ENCODE measurements at places on chromosomes 3 and 15.

- DNase-seq = no peak
Measured at GRCh38 chr3:52097851-52098507, 41.6 kb upstream of the DUSP7 start.

GRCh38 chr3:114132500-114132899 is 46.4 kb downstream of the DRD3 start:
- no peak for DNase-seq

GRCh38 chr15:60585743-60586708 is 107.1 kb upstream of the ICE2 start:
- DNase-seq = peak; percentile 85

- no peak for DNase-seq
Measured at GRCh38 chr3:111675846-111676210, 80.7 kb upstream of the ZBED2 start.

DNA sequence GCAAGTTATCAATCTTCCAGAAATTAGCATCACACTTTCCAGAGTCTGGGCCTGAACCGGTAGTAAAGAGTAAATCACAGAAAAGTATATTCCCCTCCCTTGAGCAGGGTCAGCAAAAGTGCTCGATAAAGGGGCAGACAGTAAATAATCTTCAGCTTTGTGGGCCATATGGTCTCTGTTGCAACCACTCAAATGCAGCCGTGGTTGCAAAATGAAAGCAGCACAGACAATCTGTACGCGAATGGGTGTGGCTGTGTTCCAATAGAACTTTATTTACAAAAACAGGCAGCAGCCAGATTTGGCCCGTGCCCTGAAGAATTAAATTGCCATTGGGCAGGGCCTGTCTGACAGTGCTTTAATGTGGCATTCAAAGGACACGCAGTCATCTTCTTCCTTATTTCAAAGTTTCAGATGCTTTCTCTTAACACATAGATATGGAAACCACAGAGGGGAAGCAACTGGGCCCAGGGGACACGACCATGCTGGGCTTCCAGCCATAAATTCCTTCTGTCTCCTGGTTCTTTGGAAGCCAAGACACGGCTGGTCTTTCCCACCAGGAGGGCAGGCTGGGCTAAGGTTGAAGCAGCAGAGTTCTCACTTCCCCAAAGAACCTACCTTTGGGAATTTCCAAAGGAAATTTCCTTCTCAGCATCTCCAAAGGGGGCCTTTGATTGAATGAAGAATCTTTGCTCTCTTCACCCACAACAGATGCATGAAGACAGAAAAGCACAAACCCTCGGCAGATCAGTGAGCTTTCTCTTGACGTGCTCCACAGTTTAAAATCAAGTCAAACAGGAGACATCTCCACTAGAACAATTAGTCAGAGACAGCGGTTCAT is 489.8 kb upstream of the PROK2 start:
- peak; percentile 31 for DNase-seq

DNA sequence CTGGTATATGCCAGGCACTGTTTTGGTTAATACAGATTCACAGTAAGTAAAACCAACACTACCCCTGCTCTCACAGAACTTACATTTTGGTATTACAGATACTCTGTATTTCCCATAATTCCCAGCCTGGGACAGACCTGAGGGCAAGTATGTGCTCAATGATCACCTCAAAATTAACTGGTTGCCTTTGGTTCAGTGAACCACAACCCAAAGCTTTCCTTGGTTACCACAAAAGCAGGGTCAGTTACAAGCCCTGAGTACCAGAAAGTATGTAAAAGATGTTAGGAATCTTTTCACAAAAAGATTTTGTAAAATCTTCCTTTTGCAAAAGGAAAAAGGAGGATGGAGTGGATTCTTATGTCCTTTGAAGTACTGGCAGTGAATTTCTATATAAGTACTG is 72.2 kb upstream of the GUCA1C start:
- DNase-seq = no peak

DNA sequence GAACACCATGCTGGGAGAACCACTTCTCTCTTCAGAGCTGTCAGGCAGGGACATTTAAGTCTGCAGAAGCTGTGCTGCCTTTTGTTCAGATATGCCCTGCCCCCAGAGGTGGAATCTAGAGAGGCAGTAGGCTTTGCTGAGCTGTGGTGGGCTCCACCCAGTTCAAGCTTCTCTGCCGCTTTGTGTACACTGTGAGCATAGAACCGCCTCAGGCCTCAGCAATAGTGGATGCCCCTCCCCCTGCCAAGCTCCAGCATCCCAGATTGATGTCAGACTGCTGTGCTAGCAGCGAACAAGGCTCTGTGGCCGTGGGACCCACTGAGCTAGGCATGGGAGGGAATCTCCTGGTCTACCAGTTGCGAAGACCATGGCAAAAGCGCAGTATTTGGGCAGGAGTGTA is 121.6 kb downstream of the NFKBIZ start:
- no peak for DNase-seq

DNA sequence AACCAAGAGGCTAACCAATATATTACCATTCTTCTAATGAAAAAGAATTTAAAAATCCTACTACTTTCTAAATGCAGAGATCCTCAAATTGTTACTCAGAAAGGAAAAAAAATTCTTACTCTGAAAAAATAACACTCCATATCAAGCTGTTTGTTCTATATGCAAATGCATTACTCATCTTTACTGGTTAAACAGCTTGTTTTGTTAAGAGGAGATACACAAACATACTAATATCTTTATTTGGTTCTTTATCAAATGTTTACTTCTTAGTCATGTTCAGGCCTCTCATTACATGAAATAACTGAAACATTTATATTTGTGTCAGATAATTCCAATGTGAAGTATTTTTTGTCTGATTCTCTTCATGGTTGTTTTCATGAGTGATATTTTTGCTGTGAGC is 146.8 kb downstream of the PCCB start:
- DNase-seq = no peak

GRCh38 chr3:166836836-166837235 is 543.3 kb downstream of the ZBBX start:
- no peak for DNase-seq

DNA sequence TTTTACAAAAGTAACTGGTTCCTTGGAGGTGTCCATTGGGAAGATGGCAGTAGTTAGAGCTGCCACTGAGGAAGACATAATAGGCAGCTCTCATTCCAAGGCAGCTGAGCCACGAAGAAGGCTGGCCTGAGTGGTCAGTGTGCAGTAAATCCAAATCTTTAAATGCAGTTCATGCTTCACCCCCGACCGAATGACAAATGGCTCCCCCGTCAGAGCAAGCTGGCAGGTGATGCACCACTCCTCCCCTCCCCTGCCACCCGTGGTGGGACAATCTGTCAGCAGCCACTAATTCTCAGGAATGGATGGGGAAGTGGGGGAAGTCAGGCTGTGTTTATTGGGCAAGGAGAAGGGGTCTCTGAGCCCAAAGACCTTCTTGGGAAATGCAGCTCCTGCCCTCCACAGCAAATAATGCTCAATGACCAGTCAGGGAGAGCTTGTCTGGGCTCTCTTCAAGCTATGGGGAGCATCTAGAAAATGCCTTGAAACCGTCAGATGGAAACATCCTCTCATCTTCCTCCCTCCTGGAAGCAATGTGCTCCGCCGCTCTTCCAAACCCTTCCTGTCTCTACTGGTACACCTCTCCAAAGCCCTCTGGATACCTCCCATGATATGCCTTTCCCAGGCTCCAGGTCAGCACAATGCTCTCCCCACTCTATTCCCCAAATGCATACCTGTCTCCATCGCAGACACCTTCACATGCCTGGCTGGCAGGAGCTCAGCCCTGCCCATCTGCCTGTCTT is 65.4 kb downstream of the LIPC start:
- no peak for DNase-seq

GRCh38 chr3:187986514-187986934 is 167.4 kb upstream of the LPP start:
- peak; percentile 58 for DNase-seq

DNA sequence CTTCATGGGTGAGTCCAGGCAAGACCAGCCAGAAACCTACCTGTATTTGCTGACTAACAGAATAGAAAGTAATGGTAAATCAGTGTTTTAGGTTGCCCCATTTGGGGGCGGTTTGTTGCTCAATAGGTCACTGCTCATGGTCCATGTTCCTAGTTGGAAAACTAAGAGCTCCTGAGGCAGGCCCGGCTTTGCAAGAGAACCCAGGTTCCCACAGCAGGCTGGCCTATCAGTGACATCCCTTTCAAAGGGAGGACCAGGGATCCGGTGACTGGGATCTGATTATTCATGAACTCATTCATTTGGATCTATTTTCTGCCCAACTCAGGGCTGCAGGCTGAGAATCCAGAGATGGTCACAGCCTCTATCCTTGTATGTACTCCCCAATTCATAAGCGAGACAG is 163.9 kb downstream of the WNT7A start:
- DNase-seq = no peak
